ENCODE measurements at places on chromosomes 7 and 10.

DNA sequence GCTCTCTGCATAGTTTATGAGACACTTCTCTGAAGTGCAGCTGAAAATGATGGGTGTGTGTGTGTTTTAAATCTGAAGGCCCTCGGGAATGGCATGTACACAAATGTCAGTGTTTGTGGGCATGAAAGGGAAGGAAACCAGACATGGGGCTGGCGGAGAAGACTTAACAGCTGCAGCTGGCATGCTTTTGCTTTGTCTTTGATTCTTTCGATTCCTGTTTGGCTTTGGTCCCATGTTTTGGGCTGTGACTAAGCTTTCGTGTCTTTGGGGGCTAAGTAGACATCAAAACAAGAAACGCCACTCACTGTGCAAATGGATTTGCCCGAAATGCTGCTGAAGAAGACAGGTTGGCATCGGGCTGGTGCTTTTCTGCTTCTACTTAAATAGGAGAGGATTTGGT, 179.3 kb downstream of the PFKFB3 start:
- no peak for DNase-seq

GRCh38 chr10:12252882-12253546, 57.0 kb downstream of the CDC123 start:
- DNase-seq: no peak

GRCh38 chr10:70476249-70477035, 2.1 kb upstream of the PALD1 start:
- no peak for DNase-seq

- DNase-seq: no peak
Measured at GRCh38 chr10:34406463-34407323, 408.4 kb downstream of the PARD3 start.

GRCh38 chr10:77577666-77578229, 59.9 kb downstream of the KCNMA1 start:
- DNase-seq: no peak

GRCh38 chr7:56081626-56082340, 11.0 kb downstream of the PHKG1 start:
- DNase-seq: no peak

- DNase-seq: no peak
Measured at GRCh38 chr10:101478956-101479355, 109.1 kb downstream of the POLL start.

DNA sequence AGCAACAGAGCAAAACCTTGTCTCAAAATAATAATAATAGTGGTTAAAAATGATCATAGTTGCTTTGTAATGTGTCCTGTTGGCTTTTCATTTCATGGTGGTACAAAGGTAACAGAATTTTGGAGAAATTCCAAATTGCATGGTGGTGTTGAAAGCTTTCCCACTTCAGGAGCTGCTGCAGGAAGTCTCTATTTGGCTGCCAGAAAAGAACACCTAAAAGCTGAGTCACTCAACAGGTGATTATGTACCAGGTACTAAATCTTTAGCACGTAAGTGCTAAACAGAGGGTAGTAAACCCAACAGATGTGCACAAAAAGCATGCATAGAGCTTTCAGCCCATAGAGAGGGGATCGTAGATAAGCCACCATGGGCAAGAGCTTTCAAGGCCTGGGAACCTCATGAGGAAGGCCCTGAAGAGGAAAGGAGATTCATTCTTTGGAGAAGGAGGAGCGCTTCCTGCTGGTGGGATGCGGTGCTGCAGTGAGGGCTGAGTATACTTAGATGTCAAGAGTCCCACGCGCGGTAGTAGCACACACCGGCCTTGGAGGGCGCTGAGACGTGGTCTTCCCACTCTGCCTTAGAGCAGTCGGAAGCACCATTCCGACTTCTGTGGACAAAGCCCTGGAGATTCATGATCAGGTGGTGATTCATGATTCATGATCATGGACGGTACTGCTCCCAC, 118.7 kb downstream of the RALA start:
- no peak for DNase-seq

DNA sequence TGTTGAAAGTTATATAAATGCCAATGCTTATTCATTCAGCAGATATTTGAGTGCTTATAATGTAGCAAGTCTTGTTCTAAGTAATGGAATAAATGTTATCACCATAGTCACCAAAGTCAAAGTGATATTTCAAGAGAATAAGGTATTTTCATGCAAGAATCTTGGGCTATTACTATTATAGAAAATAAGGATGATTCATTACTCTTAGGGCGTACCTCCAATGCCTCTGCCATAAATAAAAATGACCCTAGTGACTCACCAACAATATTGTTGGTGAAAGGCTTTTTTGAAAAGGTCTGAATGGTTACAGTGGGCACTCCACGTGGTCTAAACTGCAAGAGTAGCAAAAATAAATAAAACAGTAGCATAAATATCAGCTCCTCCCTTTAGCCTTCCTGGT, 68.4 kb downstream of the RALA start:
- no peak for DNase-seq

All from AG04449 (cell line).